Frontal cortex (tissue), 4 donors: ENCODE measurements at places on chromosomes 1 and 21.

DNA sequence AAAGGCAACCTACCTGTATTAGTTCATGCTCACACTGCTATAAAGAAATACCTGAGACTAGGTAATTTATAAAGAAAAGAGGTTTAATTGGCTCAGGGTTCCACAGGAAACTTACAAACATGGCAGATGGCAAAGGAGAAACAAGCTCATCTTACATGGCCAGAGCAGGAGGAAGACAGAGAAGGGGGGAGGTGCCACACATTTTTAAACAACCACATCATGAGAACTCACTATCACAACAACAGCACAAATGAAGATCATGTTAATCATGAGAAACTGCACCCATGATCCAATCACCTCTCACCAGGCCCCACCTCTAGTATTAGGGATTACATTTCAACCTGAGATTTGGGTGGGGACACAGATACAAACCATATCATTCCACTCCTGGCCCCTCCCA, 90.6 kb upstream of the KCTD3 start:
- DNase-seq, result no peak

DNA sequence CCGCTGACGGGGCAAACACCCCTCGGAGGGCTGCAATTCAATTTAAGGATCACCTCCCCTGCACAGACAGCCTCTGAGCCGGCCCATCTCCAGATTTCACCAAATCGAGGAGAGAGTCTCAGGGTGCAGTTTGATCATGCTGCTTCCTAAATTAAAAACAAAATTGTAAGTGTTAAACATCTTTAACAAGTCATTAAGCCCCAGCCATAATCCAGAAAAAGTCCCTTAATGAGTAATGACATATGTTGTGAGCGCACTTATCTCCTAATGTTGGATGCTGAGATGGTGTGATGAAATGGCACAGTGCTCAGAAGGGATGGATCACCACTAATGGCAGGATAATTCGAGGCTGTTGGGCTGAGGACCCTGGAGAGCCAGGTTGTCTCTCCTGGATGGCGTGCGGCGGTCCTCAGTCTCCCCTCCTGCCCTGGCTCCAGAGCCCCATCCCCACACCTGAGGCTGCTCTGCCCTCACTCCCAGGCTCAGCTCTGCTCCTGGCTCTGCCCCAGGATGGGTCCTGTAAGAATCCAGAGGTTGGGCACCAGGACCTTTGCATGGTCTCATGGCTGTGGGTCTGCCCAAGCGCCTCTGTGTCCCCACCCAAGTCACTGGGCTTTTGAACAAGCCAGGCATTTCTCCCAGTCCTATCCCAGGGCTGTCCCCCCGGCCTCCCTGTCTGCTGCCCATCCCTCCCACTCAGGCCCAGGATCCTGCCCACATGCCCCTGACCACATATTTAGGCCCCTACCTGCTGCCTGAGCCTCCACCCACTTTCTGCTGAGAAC, 224.4 kb upstream of the POU3F1 start:
- DNase-seq, result no peak

DNA sequence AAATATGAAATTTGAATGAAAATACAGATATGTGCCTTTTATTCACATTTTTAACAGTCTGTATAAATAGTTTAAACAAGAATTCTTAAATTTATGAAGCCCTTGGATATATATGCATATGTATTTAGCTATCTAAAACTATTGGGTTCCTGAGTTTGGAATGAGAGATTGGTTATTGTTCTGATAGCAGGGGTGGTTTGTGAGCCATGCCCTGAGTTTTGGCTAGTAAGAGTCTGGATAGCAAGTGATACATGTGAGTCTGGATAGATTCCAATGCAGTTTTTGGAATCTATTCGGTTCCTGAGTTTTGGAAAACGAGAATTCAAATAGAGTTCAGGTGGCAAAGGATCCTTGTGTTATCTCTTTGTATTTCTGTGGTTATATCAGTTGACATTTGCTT, 2.8 kb downstream of the MAN1A2 start:
- DNase-seq, result no peak

GRCh38 chr1:92623187-92623778, 136.6 kb upstream of the GFI1 start:
- no peak for DNase-seq

GRCh38 chr1:12127206-12127810, 39.5 kb upstream of the TNFRSF1B start:
- DNase-seq, result no peak
